ENCODE measurements at places on chromosomes 7 and 10.
A peak's percentile ranks its signal among the peaks of the same experiment; 100 is the strongest.

DNA sequence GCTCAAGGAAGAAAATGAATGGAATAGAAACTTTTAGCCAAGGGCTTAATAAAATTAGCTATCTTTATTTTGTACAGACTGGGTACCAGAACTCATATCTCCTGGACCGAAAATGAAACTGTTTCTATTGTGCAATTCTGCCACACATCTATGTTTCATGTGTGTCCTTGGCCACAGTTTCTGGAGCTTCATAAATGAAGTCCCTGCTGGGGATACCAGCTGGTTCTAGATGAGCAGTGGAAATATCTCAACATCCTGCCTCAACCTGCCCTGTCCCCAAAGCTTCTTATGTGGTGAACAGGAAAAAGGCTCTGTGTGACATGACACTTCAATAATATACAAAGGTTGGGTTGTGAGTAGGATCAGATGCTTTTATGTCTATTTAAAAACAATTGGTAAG lies 310.1 kb upstream of the SORCS1 start:
- DNase-seq = no peak

DNA sequence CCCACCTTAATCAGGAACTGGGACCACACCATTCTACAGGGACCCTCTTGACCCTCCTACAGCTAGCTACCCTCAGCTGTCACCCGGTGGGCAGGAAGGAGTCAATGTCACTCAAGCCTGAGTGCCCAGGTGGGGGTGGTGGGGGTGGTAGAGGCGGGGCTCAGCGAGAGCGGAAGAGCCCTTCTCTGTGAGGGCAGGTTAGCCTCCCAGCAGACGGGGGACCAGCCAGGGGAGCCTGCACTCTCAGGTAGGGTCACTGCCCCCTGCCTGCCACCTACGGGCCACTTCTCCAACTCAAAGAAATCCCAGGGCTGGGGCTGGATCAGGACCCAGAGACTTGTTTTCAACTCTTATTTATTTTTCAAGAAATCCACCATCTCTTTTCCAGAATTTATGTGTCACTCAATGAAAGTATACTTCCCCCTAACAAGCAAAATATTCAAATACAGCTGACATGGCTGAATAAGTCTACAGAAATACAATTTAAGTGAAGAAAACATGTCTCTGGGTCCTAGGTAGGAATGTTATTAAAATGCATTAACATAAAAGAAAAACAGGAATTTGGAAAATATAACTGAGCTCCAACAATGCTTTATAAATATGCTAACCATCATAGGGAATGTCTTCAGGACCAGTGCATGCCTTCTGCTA lies 63.4 kb upstream of the DDC start:
- DNase-seq = no peak

DNA sequence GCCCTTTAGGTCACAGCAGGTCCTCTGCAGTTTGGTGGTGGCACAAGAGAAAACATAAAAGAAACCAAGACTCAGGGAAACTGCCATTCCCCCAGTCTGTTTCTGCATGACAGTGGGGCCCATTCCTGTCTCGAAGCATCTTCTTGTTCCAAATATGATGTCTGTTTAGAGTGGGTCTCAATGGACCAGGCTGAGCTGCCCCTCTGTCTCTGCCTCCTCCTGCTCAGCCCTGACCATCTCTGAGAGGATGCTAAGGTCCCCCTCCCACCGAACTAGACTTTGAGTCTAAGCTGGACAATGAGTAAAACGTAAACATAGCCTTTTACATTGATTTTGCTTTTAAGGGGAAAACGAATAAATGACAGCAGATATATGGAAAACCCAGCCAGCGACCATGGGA lies 40.4 kb downstream of the CLEC2L start:
- DNase-seq = no peak

DNA sequence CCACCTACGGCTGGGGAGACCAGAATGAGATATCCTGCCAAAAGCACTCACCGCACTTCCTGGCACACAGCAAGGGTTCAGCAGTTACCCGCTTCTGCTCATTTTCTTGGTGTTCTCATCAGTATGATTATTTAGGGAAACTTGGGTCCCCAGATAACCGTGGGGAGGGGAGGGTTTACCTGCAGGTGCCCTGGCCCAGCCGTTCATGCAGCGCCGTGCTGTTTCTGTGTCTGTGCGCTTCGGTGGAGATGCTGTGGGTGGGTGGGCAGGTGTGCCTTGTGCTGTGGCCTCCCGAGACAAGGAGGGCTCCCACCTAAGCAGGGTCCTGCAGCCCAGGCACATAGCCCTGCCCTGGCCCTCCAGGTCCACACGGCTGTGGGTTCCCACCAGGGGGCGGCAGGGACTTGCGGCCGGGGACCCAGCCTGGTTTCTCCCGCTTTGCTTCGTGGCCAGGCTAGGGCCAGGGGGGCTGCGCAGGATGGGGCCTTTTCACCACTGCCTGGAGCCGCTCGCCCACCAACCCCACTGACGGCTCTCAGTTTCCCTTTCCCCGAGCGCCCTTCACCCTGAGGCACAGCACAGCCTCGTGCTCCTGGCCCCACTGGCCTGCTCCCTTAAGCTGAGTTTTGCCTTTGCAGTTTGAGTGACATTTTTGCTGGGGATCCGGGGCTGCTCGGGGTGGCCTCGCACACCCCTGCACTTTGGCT lies 78.5 kb downstream of the LHPP start:
- DNase-seq = peak; percentile 17
